NCI-H1930 (cell line): ENCODE measurements at places on chromosomes 1 and 21.

DNA sequence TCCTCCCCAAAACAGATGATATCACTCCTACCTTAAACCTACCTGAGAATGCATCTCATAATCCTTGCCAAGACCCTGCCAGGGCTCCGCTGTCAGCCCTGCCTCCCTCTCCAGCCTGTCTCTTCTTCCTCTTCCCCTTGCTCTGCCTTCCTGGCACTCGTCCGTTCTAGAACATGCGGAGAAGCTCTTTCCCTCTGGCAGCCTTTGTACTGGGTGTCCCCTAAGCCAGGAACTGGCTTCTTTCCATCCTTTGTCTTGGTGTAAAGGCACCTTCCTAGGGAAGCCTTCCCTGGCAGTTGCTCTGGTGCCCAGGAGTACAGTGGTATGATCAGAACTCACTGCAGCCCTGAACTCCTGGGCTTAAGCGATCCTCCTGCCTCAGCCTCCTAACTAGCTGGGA, 36.1 kb downstream of the CTNNBIP1 start:
- DNase-seq: no peak

DNA sequence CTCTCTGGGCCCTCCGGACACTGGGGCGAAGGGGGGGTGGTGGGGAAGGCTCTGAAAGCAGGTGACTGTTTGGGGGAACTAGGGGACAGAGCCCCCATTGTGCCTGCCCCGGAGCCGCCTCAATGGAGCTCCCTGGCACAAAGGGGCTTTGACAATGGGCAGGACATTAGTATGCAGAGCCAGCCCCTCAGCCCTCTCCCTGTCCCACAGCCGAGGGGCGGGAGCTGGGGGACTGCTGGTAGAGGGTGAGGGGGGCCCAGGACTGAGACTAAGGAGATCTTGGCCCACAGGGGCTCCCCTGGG, 7.8 kb downstream of the KCNJ10 start:
- DNase-seq: no peak

DNA sequence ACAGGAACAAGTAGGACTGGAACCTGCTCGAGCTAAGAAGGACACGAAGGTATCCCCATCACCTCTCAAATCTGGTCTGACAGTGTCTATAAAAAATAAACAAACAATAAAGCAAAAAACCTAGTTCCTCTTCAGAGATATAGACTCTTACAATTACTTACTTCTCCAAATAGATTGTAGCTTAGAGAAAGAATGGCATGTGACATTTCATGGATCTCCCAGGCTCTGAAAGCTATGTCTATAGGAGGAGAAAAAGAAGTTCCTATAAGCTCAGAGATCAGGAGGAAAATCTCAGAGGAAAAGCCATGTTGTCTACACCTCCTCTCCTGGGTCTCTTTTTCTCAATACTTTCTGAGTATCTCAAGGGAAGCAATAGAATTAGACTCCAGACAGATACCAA, 12.3 kb upstream of the OR10J5 start:
- DNase-seq: no peak

DNA sequence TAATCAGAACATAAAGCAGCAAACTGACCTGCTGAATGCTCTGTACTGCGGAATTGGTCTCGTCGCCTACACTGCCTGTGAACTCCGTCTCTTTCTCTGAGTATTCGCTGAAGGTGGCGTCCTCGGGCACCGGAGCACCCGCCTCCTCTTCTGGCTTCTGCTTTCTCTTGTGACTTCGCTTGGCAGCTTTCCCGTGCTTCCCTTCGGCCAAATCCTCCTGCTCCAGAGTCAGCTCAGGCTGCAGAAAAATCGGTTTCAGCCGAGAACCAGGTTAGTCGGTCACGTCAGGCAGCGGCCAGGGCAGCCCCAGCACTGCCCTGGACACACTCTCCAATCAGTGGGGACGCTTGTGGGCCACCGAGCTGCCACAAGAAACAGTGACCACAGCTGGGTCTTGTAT, 35.8 kb upstream of the RIPK4 start:
- no peak for DNase-seq

GRCh38 chr1:35894183-35894582, 11.2 kb downstream of the AGO1 start:
- DNase-seq: no peak

GRCh38 chr1:195761104-195761503, 847.1 kb downstream of the KCNT2 start:
- no peak for DNase-seq

- DNase-seq: no peak
Measured at GRCh38 chr1:65425697-65426096, 5.2 kb downstream of the LEPR start.

DNA sequence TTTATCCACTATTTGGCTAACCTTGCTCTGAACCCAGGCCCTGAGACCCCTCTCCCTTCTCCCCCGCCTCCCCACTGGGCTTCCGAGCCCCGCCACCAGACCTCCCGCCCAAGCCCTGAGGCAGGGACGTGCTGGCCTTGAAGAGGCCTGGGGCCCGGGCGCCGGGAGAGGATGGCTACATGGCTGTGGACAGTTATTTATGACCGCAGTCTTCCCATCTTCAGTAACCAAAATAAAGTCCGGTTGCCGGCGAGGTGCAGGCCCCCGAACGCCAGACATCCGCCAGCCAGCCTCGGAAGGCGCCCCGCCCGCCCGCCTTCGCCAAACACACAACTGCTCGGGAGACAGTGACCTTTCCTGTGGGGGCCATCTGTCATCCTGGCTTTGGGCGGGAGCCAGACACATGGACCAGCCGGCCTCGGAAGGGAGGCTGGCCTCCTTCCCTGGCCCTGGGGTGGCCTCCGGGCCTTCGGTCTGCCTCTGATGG, 69.0 kb downstream of the DHRS3 start:
- no peak for DNase-seq

- DNase-seq: no peak
Measured at GRCh38 chr1:205706601-205707502, 26.5 kb upstream of the SLC45A3 start.

DNA sequence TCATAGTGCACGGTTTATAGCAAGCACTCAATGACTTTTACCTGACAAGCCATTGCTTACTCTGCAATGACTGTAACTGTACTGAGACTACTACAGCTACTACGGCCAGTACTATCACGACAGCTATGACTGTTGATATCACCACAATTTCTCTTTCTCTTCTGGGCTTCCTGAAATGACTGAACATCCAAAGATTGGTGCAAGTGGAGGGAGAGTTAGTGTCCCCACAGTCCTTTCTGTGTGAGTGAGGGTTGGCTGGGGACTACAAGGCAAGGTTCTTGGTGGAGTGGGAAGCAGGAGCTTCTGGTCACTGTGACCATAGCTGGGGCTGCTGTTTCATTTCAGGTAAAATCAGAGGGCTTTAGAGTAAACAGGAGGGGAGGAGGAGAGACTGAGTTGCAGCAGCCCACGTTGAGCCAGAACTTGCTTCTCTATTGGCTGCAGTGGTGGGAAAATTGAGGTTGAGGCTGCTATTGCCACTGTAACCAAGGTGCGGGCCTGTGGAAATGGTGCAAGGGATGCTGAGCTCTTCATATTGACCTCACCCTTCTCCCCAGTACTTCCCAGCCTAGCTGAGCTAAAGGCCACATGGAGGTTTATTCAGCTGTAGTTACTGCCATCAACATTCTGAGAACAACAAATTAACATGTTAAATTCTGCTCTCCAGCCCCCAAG, 14.1 kb upstream of the IL10 start:
- no peak for DNase-seq

- DNase-seq: no peak
Measured at GRCh38 chr1:219067350-219067712, 106.3 kb upstream of the LYPLAL1 start.

DNA sequence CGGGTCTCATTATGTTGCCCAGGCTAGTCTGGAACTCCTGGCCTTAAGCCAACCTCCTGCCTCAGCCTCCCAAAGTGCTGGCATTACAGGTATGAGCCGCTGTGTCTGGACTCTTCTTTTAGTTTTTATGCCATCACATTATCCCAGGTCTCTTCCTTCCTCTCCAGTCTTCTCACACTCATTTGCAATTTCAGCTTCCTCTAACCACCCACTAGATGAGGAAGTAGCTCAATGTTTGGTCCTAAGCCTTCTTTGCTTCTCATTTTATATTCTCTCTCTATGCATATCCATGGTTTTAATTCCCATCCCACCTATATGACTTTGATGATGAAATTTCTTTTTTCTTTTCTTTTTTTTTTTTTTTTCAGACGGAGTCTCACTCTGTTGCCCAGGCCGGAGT, 3.1 kb upstream of the ZBTB8A start:
- no peak for DNase-seq

GRCh38 chr21:29669416-29669815, 270.4 kb downstream of the GRIK1 start:
- no peak for DNase-seq

DNA sequence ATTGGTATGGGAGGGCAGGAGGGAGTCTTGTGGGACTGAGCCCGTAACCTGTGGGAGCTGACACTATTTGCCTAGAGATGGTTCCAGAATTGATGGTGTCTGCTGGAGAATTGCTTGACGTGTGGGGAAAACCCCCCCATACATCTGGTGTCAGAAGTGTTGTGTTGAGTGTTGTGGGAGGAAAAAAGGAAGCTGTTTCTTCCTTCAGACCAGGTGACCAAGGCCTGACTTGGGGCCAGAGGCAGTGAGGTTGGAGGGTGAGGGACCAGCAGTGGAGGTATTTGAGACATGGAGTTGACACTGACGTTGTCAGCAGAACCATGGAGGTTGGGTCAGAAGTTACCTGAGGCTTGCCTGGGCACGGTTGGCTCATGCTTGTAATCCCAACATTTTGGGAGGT, 8.3 kb downstream of the SHISAL2A start:
- DNase-seq: no peak

DNA sequence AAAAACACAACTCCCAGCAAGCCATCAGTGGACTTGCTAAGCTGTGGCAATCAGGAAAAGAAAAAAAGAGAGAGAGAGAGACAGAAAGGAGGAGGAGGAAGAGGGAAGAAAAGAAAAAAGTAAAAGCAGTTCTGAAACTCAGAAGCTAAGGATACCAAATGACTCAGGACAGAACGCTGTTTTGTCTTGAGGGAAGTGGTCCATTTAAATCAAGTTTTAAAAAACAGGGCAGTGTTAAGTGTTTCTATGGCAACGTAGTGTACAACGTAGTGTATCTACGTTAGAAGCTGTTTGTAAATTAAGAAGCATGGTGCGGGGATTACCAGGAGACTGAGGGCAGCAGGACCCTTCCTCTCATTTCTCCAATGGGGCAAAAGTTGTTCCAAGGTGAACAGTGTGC, 5.8 kb downstream of the ADORA3 start:
- DNase-seq: no peak

GRCh38 chr1:220113136-220113695, 19.3 kb downstream of the IARS2 start:
- no peak for DNase-seq

DNA sequence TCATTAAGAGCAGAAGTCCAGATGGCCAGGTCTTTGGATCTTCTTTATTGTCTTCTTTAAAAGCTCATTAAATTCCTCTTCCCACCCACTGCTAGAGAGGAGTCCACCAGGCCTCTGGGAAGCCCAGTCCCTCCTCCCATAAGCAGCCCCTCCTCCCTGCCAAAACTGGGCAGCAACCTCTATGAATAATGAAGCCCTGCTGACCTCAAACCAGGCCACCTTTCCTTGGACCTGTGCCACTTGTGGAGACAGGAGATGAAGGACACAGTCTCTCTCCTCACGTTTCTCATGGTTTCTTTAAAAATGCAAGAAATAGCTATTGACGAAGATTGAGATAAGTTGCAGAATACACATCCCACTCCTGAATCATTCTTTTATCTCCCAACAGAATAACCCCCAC, 112.8 kb downstream of the EDEM3 start:
- DNase-seq: no peak

- no peak for DNase-seq
Measured at GRCh38 chr1:20172033-20172590, 13.8 kb upstream of the UBXN10 start.

GRCh38 chr21:44727757-44728156, 16.4 kb upstream of the TSPEAR start:
- DNase-seq: no peak

GRCh38 chr1:210263963-210264362, 31.4 kb downstream of the SERTAD4 start:
- no peak for DNase-seq

GRCh38 chr1:155236451-155236850, 18.8 kb downstream of the ENTREP3 start:
- no peak for DNase-seq

GRCh38 chr1:62452951-62453350, 16.1 kb downstream of the USP1 start:
- no peak for DNase-seq

DNA sequence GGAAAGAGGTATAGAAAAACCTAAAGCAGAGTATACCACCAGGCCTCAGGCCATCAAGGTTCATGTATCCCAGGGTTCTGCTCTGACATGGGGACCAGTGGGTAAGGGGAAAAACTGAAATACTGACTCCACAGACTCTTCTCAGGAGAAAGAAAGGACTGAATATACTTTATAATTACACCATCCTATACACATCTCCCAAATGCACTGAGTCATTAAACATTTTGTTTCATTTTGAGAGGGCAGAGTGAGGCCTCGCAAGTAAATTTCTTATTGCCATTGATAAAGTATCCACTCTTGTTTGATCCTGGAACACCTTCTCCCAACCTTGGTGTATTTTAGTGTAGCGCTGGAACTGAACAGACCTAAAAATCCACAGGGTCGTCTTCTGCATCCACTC, 247.9 kb downstream of the SLC45A1 start:
- no peak for DNase-seq

GRCh38 chr1:28815533-28816185, 3.7 kb downstream of the OPRD1 start:
- no peak for DNase-seq

GRCh38 chr1:91997607-91998195, 32.1 kb upstream of the EPHX4 start:
- peak; percentile 46 for DNase-seq

DNA sequence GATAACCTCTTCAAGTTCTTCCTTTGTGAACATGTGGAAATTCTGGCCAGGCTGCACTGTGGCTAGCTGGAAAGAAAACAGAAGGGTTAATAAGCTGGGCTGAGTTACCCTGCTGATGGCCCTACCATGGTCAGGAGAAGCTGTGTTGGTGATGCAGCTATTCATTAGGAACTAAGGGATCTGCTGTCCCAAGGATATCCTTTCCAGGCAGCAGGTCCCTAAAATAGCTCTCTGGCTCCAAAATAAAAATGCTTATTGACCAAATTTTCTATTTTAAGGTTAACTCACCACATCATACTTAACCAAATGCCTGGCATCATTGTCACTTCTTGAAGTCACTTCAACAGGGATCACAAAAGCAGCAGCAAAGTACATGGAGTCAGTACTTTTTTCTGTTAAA, 4.3 kb upstream of the SORT1 start:
- no peak for DNase-seq

GRCh38 chr1:108117945-108118902, 81.9 kb downstream of the SLC25A24 start:
- DNase-seq: no peak
